Calu3 (cell line): ENCODE measurements at places on chromosomes 2 and 18. TPM values are rescaled to one million over a fixed set of nuclear protein-coding genes. Genes with fewer than 3 reads are reported as not detected.

ERFE gene
- 2.4 and 4.0 TPM in 2 replicates for total RNA-seq

IMMT gene
- total RNA-seq: 86.7 and 88.7 TPM in 2 replicates

GRCh38 chr2:38750011-38750890 is 910 bp downstream of the SRSF7 start:
- DNase-seq: peak; percentile 60

- DNase-seq: no peak
Measured at GRCh38 chr2:207157731-207158130, 8.0 kb downstream of the KLF7 start.

GRCh38 chr18:78630356-78630755 is 349.3 kb upstream of the SALL3 start:
- no peak for DNase-seq

DNA sequence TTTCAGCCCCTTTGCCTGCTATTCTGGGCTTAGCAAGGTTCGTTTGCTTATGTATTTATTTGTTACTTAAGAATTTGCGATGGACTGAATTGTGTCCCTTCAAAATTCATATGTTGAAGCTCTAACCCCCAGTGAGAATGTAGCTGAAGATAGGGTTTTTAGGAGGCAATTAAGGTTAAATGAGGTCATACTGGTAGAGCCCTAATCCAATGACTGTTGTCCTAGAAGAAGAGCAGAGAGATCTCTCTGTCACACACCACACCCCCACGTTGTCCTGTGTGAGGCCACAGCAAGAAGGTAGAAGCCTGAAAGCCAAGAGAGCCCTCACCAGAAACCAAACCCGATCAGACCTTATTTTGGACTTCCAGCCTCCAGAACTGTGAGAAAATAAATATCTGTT is 66.7 kb downstream of the KIAA1328 start:
- DNase-seq: no peak

- no peak for DNase-seq
Measured at GRCh38 chr2:200913654-200914053, 24.5 kb downstream of the NIF3L1 start.

TBR1 gene
- total RNA-seq: 0.07 and 0.34 TPM in 2 replicates

CAPN14 gene
- 0.35 and 0.42 TPM in 2 replicates for total RNA-seq

DNA sequence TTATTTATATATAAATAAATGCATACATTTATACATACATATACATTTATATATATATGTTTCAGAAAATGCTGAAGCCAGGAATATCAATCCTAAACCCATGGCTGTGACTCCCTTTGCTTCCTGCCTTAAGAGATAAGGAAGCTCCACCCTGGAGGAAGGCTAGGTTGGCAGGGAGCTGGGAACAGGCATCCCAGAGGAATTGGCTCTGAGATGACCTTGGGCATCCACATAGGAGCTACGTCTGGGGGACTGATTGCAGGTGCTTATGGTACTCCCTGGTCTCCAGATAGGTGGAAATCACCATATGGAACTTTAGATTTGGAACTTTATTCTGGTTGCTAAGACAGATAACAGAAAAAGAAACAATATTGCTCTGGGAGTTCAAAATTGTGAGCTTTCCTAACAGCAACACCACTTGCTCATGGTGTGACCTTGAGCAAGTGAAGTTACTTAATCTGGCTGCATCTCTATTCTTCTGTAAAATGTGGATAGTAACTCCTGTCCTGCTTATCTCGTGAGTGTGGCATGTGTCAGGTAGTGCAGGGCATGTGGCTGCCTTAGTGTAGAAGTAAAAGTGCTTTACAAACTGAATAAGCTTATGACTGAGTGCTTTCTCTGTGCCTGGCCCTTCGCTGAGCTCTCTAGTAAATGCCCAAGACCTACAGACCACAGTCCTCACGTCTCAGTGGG is 341.0 kb downstream of the MEIS1 start:
- DNase-seq: no peak

PROKR1 gene
- not detected in 2 replicates for total RNA-seq

ABCG5 gene
- 0.66 and 1.0 TPM in 2 replicates for total RNA-seq

GRCh38 chr2:25537526-25537925 is 135.9 kb downstream of the DTNB start:
- no peak for DNase-seq

- DNase-seq: no peak
Measured at GRCh38 chr2:183057333-183057985, 19.2 kb upstream of the NCKAP1 start.

DNA sequence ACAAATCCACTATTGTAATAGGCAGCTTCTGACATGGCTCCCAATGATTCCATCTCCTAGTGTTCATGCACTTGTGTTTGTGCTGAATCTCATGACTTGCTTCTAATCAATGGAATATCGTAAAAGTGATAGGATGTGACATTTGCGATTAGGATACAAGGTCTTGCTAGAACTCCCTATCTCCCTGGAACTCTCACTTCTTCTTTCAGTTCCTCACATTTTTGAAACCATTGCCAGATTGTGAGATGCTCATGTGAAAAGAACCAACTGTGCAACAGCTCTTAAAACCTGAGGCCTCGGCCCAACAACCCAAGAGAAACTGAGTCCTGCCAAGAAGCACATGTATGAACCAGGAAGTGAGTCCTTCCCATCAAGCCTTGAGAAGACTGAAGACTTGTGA is 226.9 kb upstream of the DTNA start:
- DNase-seq: no peak

STAT4 gene
- total RNA-seq: 0.85 and 1.3 TPM in 2 replicates

FLACC1 gene
- 1.2 and 1.4 TPM in 2 replicates for total RNA-seq

- no peak for DNase-seq
Measured at GRCh38 chr18:24914685-24915084, 437.3 kb downstream of the ZNF521 start.
